ENCODE measurements at places on chromosomes 1 and 21.
A peak's percentile ranks its signal among the peaks of the same experiment; 100 is the strongest.

DNA sequence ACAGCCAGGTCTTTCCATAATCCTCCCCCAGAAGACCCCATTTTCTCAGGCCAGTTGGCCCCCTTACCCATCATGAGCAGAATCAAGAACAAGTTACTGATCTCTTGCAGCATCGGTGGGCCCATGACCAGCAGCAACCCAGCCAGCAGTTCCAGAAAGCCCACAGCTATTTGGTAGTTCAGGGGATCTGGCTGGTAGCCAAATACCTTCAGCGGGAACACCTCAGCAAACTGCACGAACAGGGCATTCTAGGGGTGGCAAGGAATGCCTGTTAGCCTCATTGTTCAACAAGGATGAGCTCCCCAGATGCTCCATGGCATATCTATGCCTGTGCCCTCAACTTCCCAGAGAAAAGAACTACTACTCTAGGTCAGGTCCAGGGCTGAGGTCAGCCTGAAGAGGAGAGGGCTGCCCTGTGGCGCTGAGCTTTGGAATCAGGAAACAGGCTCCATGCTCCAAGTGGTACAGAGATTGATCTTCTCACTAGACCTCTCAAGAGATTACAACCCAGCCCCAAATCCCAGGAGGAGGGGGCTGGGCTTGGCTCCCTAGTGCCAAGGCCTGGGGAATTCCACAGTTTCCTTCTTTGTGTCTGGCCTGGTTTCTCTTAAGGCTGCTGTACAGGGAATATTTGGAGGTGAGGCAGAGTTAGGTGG, 1.3 kb downstream of the TMEM35B start:
- peak; percentile 74 for DNase-seq

GRCh38 chr1:206534552-206534951, 27.2 kb downstream of the RASSF5 start:
- DNase-seq: no peak

- DNase-seq: peak; percentile 80
Measured at GRCh38 chr1:161367684-161368400, at the start of gene CFAP126. CFAP126 (minus strand) TSS chr1:161367876; CDS start chr1:161367868, 8 bp downstream.

DNA sequence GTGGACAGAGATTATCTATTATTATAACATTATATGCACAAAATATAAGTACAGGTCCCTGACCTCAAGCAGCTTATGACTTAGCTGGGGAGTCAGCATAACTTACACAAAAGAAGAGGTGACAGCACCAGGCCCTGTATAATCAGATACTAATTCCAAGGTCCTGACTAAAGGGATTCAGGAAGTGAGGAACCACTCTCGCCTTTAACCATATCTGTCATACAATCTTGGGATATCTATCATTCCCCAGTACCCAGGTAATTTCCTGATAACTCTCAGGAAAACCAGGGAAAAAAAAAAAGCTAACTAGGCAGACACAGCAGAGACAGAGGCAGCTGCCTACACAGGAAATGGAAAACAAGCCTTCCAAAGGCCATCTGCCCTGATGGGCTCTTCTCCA, 78.5 kb upstream of the CAMK1G start:
- DNase-seq: peak; percentile 2

GRCh38 chr1:186735463-186735862, 55.2 kb upstream of the PTGS2 start:
- no peak for DNase-seq

- DNase-seq: no peak
Measured at GRCh38 chr1:1623181-1623630, 7.9 kb downstream of the MIB2 start.

GRCh38 chr1:81174052-81174451, 626.7 kb upstream of the ADGRL2 start:
- peak; percentile 65 for DNase-seq

- DNase-seq: peak; percentile 27
Measured at GRCh38 chr21:28230559-28230958, 762.1 kb downstream of the LTN1 start.

Data from mesenchymal stem cell (in vitro differentiated cells and primary cell).